ENCODE measurements at places on chromosomes 2 and 18. TPM values are rescaled to one million over a fixed set of nuclear protein-coding genes. Genes with fewer than 3 reads are reported as not detected.

Gene RELCH
- 79.1 TPM for polyA plus RNA-seq

Gene NPPC
- 21.5 TPM for polyA plus RNA-seq

Gene TWIST2
- polyA plus RNA-seq = not detected

Gene TUBB6
- polyA plus RNA-seq = 6.7 TPM
